ENCODE measurements at places on chromosomes 4 and X.
A peak's percentile ranks its signal among the peaks of the same experiment; 100 is the strongest.

GRCh38 chr4:171390626-171391025 lies 422.6 kb upstream of the GALNTL6 start:
- DNase-seq, result no peak

DNA sequence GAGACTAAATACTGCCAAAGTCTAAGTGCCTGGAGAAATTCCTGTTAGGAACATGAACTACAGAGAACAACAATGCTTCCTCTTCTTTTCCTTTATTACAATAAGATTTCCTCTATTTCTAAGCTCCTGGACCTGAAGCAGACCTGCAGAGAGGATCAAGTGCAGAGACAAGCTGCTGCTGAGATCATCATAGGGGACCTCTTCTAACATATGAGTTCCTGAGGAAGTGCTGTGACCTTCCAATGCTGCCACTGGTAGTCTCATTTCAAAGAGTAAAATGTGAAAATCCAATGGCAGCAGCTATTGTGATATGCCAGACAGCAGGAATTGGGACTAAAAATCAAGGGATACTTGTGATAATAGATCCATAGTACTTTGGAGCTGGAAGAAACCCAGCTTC lies 28.0 kb downstream of the CCNG2 start:
- no peak for DNase-seq

- DNase-seq, result no peak
Measured at GRCh38 chr4:6239968-6240367, 29.7 kb upstream of the WFS1 start.

DNA sequence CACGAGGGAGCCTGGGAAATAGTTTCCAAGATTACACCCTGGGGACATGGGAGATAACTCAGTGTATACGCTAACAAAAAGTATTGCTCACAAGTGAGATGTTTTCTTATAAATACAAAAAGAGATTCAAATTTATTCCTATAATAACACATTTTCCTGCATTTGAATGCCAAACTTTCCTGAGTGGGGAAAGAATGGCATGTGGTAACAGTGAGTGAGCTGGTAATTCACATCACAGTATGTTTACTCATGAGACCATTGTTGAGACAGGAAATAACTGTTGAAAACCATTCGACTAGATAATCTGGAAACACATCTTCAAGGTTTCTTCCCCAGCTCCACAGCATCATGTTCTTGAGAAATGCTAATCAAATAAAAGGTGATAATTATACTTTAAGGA lies 109.1 kb downstream of the TASL start:
- DNase-seq, result no peak

DNA sequence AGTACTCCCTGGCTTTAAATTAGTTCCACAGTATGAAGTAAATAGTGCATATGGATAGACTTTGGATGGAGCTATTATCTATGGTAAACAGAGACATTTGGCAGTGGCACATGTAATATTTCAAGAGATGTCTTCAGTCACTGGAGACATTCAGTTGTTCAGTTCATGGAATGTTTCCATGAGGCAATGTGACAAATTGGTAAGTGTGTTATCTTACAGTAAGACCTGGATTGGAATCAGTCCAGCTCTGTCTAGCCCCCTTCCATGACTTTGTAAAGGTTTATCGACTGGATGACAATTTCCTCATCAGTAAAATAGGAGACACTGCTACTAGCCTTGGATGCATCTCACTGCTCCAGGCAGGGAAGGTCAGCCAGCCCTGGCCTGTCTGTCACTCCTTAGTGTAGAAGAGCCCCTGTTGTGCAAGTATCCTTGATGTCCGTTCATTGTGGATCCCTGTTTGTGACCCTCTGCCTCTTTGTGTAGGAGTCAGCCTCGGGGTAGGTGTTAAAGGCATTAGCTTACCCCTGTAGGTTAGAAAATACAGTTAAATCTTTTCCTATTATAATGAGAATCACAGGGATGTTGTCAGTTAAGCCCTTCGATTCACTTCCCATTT lies 335.9 kb downstream of the ANK2 start:
- no peak for DNase-seq

DNA sequence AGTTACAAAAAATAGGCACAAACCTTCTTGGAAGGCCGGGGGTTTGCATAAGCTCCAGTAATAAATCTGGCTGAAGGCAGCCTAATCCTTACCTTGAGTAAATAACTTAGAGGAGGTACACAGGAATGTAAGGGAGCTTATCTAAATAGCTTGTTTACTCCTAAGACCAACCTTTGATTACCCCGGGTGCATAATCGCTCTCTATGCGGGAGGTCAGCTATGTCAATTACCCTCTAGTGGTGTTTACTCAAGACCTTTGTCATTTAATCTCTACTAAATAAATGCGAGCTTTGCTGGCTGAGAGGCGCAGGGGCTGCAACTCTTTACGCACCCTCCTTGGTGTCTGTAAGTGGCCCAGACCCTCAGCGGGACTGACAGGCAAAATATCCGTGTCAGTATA lies 50.2 kb upstream of the MAP9 start:
- no peak for DNase-seq

DNA sequence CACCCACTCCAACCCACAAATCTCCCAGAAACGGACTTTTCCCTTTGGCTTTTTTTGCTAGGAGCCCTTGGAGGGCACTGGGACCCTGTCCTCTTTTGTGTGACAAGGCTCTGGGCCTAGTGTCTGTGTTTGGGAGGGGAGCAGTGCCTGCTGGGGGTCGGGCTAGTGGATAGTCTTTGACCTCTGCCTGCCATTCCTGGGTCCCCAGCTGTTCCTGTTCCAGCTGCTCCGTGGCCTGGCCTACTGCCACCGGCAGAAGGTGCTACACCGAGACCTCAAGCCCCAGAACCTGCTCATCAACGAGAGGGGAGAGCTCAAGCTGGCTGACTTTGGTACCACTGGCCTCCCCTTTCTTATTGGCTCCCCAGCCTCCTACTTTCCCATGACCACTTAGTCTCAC lies 6.7 kb upstream of the USP11 start:
- DNase-seq, result no peak

GRCh38 chr4:154205471-154205870 lies 286.1 kb downstream of the DCHS2 start:
- no peak for DNase-seq

DNA sequence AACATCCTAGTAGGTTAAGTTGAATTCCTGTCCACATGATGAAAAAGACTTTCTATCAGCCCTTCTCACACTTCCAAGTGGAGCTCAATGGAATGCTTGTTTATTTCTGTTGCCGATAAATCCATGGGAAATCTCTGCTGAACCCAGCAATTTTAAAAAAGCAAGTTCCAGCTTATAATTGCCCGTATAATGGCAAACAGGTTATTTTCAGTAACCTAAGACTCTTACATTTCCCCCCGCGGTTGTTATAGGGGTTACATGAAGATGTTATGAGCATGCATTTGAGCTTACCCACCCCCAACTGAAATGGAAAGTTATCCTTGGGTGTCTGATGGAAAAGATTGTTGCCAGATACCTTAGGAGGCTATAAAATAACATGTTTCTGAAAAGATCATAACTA lies 136.2 kb downstream of the PALLD start:
- DNase-seq, result no peak

DNA sequence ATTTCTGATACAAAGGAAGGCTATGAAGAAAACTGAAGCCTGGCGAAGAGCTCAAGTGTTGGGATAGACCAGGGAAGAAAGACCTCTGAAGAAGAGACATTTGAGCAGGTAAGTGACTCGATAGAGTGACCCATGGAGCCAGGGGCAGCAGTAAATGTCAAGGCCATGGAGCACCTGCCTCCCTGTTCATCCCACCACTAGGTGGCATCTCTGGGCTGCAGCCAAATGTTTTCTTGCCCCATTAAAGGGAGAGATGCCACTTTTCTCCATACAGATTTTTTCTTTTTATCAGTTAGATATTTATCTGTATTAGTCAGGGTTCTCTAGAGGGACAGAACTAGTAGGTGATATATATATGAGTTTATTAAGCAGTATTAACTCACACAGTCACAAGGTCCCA lies 4.9 kb upstream of the ZNF81 start:
- peak; percentile 3 for DNase-seq

GRCh38 chrX:17964871-17965270 lies 103.8 kb upstream of the RAI2 start:
- no peak for DNase-seq

GRCh38 chrX:10608099-10608498 lies 12.3 kb downstream of the MID1 start:
- no peak for DNase-seq

- DNase-seq, result no peak
Measured at GRCh38 chr4:64581422-64581821, 172.2 kb upstream of the TECRL start.

DNA sequence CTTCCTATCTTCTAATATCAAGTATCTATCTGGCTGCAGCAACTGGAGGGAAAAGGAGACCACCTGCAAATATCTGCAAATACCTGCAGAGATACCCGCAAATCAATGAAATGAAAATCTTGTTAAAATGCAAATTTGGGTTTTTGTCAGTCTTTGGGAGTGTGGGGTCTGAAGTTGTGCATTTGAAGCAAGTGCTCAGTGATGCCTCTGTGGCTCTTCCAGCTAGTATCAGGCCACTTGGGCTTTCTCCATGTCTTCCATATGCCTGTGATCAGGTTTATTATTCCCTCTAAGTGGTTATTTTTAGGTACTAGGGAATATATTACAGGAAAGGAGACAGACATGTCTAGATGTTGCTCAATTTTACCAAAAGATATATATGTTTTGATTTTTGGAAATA lies 880.3 kb downstream of the ADGRL3 start:
- DNase-seq, result no peak

- no peak for DNase-seq
Measured at GRCh38 chr4:14520171-14520570, 482.1 kb upstream of the CPEB2 start.

DNA sequence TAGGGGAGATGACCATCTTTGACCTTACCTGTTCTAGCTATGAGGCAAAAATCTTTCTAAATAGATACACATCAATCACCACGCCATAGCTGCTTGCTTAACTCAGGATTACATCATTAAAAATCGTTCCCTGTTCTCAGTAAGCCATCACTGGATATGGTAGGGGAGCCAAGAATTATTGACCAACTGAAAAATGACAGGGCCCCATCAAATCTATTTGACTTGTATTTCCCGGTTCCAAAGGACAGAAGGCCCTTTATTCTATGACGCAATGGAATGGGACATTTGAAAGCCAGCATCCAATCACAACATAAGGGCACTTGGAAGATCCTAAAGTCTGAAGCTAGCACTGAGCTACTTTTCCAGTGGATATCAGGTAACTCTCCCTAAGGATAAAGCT lies 75.6 kb upstream of the NOCT start:
- DNase-seq, result no peak

DNA sequence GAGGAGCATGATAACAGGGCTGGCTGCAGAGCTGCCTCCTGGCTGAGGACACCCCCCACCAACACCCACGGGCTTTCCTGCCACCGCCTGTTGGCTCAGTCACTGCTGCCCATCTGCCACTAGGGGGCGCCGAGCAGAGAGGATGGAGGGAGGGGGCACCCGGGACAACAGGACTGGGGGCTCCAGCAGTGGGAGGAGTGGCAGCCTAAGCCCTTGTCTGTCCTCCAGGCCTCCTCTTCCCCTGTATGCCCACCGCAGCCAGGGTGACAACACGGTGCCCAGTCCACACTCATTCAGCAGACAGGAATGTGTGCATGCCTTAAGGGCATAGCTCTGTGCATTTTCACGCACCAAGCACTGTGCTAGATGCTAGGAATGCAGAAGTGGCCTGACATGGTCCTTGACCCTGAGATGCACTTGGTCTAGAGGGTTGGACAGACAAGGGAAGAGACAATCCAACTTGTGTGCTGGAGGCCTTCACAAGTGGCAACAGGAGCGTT lies 149.9 kb downstream of the AMMECR1 start:
- DNase-seq, result peak; percentile 7

DNA sequence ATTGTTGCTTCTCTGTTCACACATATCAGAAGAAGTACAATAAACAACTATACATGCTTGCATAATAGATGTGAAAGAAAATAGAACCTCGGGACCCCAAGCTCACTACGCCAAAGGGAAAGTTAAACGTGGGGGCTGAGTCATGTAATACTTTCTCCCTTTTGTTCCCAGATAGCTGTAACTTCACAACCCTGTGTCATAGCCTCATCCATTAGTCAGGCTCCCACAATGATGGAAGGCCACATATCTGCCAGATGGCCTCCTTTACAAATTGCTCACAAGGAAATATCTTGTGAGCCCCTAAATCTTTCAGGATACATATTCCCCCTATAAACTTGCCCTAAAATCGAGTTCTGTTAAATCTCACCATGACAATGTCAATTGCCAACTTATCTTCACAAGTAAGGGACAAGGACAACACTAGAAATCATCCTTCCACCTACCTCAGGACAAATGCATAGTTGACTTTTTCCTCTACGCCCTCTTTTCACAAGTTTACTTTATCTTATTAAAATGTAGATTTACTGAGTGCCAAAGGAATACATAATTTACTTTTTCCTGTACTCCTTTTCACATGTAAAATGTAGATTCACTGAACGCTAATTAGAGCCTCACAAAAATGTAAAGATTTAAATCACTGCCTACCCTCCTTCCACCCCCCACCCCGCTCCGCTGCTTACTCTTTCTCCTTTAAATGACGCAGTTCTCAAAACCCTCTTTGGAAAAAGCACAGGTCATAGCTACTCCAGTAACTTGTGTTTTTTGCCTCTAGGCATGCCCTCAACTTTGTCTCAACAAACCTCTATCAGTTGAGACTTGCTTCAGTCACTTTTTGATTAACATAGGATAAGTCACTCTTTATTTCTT lies 477.1 kb downstream of the DTHD1 start:
- no peak for DNase-seq

GRCh38 chr4:182518421-182518820 lies 275.2 kb downstream of the TENM3 start:
- DNase-seq, result no peak

DNA sequence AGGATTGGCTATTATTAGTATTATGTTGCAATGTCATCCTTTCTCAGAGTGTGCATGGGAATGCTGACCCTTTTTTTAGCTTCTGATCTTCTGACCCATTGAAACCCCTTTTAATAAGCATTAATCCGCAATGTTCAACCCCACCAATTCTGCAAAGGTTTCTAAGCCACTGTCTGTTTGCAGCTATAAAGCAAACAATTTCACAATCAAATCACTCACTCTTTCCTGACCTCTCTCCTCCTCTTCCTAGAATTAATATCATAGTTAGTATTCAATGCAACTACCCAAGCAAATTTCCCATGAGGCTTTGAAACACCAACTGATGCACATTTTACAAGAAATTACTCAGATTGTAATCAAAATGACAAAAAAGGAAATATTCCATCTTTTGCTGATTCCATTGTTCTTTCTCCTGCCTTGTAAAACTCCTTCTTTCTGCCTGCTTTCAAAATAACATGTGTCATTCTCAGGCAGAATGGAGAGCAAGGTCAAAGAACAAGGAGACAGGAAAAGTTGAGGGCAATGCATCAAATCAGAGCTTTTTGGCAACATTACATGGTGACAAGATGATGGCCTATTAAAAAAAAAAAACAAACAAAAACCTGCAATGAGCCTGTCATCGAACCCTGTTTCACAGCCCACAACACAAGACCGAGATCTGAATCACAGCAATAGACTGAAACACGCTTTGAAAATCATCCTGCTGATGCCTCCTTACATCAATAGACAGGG lies 253.2 kb upstream of the AR start:
- DNase-seq, result no peak

- no peak for DNase-seq
Measured at GRCh38 chr4:26870576-26871262, 10.1 kb downstream of the STIM2 start.

All from stimulated activated CD4-positive, alpha-beta T cell treated with anti-CD3 and anti-CD28 coated beads, Interleukin-1b, Interleukin-23, amount 100 ng/mL, for 1 hour (primary cell).